T-helper 17 cell (primary cell): ENCODE measurements at places on chromosomes 11 and 22. TPM values are rescaled to one million over a fixed set of nuclear protein-coding genes. Genes with fewer than 3 reads are reported as not detected.
A peak's percentile ranks its signal among the peaks of the same experiment; 100 is the strongest.

- DNase-seq, result no peak
- no peak overlapping the region for H3K4me3 ChIP-seq
- no peaks in the 10 kb centered on the region for H3K36me3 ChIP-seq
- H3K27me3 ChIP-seq, result no peaks in the 10 kb centered on the region
- no peaks in the 10 kb centered on the region for H3K4me1 ChIP-seq
These were observed 42.8 kb upstream of the SLC37A2 start for GRCh38 chr11:125020342-125020741.

DNA sequence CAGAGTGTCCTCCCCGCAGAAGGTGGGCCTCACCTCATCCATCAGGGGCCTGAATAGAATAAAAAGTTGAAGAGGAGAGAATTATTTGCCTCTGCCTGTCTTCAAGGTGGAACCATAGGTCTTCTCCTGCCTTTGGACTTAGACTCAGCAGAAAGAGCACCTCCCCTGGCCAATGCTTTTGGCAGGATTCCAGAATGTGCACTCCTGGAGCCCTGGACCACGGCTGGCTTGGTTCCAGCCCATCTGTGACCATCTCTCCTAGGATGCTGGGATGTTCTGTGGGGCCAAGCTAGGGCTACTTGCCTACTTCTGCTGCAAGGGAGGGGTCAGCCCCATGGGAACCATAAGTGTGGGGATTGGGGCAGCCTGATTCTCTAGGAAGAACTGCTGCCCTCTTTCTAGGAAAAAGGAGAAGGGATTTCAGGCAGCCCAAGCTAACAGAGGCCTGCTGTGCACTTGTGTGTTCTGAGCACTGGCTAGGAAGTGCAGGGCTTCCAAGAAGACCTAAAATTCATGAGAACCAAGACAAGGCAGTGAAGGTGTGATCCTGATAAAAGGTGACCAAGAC is 32.2 kb upstream of the SHANK2 start:
- no peaks in the 10 kb centered on the region for H3K36me3 ChIP-seq
- H3K27ac ChIP-seq, result no peak overlapping the region
- peaks cover 18% of the 10 kb centered on the region for H3K27me3 ChIP-seq
- no peaks in the 10 kb centered on the region for H3K4me1 ChIP-seq
- no peak for DNase-seq

GRCh38 chr11:96095884-96096303 is 172.0 kb upstream of the MTMR2 start:
- DNase-seq, result no peak
- peaks cover 4% of the 10 kb centered on the region for H3K36me3 ChIP-seq
- peak overlapping the region; percentile 92 for H3K27ac ChIP-seq
- H3K4me1 ChIP-seq, result peaks cover 20% of the 10 kb centered on the region
- H3K4me3 ChIP-seq, result no peak overlapping the region
- H3K27me3 ChIP-seq, result no peaks in the 10 kb centered on the region

GRCh38 chr22:17234144-17234623 is 14.9 kb upstream of the ADA2 start:
- no peak overlapping the region for H3K4me3 ChIP-seq
- H3K36me3 ChIP-seq, result no peaks in the 10 kb centered on the region
- no peak overlapping the region for H3K27ac ChIP-seq

- no peaks in the 10 kb centered on the region for H3K27me3 ChIP-seq
- no peak for DNase-seq
- H3K4me1 ChIP-seq, result no peaks in the 10 kb centered on the region
These were observed 301.1 kb downstream of the BLID start for GRCh38 chr11:121814962-121815361.

- H3K27me3 ChIP-seq, result no peaks in the 10 kb centered on the region
- H3K4me3 ChIP-seq, result no peak overlapping the region
- no peaks in the 10 kb centered on the region for H3K36me3 ChIP-seq
- peaks cover 5% of the 10 kb centered on the region for H3K4me1 ChIP-seq
These were observed 5.4 kb downstream of the SLC25A45 start for GRCh38 chr11:65377036-65377435.

The THRSP gene
- not detected for total RNA-seq

GRCh38 chr22:48605125-48605524 is 1222.5 kb downstream of the BRD1 start:
- no peak overlapping the region for H3K27ac ChIP-seq
- no peaks in the 10 kb centered on the region for H3K27me3 ChIP-seq
- peaks cover 2% of the 10 kb centered on the region for H3K36me3 ChIP-seq
- H3K4me1 ChIP-seq, result no peaks in the 10 kb centered on the region
- no peak for DNase-seq

The SOX10 gene
- total RNA-seq, result not detected

The C11orf86 gene
- total RNA-seq, result not detected

DNA sequence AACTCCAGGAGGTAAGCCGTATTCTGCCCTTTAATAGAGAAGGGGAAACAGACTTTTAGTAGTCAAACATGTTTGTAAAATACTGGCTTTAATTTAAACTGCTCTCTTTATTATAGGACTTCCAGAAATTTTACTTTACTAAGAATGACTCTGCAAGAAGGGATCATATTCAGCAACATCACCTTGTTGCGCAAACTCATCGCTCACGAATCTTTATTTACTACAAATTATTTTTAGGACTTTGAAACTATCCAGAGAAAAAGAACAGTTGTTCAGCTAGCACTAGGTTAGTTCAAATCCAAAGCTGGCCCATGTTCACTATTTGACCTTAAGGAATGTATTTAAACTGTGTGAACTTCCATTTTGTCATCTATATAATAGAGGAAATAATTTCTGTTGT is 498.3 kb upstream of the TENM4 start:
- H3K27ac ChIP-seq, result no peak overlapping the region
- no peaks in the 10 kb centered on the region for H3K4me1 ChIP-seq
- no peak for DNase-seq
- H3K36me3 ChIP-seq, result no peaks in the 10 kb centered on the region
- H3K27me3 ChIP-seq, result no peaks in the 10 kb centered on the region
- no peak overlapping the region for H3K4me3 ChIP-seq

The MACROD1 gene
- 3.9 TPM for total RNA-seq

The UBASH3B gene
- total RNA-seq, result 23.6 TPM

DNA sequence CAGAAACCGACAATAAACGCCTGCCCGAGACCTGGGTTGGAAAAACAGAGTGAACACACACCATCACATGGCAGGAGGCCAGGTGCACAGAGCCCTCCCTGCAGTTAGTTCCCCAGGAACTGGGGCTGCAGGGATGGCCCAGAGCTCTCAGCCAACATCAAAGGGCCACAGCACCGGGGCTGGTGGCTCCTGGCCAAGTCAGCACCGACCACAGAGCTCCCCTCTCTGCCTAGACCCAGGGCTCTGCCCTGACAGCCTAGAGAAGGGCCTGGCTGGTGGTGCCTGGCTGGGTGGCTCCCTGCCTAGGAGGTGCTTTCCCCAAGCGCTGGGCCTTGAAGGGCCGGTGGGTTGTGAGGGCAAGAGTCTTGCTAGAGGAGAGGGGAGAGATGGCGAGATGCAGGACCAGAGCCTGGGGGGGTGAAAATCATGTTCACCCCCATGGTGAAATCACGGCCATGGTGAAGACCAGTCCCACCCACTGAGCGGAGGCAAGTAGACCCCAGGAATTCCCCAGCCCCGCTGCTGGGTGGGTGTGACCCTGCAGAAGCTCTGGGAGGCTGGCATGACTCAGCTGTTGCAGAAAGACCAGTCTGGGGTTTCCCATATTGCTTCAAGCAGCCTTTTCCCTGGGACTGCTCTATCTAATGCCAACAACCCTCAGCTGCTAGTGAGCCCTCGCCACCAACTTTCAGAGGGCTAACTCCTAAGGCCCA is 7.2 kb upstream of the BID start:
- no peaks in the 10 kb centered on the region for H3K27me3 ChIP-seq
- H3K27ac ChIP-seq, result peak overlapping the region; percentile 83
- H3K4me3 ChIP-seq, result peak overlapping the region; percentile 71
- H3K4me1 ChIP-seq, result peaks cover 34% of the 10 kb centered on the region
- peak; percentile 37 for DNase-seq
- no peaks in the 10 kb centered on the region for H3K36me3 ChIP-seq

The LRRC55 gene
- total RNA-seq, result not detected

DNA sequence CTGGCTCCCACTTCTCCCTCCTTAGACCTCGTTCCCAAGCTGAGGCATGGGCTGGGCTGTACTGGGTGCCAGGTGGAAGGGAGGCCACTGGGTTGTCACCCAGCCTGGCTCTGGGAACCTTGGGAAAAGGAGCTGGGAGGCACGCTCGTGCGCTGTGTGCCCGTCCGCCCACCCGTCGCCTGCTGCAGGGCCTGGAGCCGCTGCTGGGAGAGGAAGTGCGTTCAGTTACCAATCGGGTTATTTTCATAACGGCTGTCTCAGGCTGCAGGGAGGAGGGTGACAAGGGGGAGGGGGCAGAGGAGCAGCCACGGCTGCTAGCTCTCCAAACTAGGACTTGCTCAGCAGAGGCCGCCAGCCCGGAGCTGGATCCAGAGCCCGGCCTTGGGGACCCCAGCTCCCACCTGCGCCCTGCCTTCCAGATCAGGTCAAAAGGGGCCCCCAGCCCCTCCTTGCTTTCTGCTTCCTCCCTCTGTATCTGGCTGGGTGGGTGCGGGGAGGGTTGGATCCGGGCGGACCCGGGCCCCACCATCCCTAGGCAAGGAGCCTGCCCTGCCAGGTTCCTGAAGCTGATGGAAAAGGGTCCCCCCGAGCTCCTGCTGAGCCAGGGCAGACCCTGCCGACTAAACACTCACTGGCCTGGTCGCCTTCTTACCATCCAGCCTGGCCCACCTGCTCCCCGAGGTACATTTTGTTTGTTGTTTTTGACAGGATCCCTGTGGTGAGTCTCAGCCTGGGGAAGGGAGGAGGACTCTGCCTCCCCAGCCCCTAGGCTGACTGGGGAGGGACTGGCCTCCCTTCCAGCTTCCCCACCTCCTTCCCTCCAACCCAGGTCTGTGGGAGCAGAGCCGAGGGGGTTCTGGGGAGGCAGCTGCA is 14.3 kb downstream of the DGKZ start:
- no peaks in the 10 kb centered on the region for H3K27me3 ChIP-seq
- H3K36me3 ChIP-seq, result no peaks in the 10 kb centered on the region
- H3K4me1 ChIP-seq, result peaks cover 31% of the 10 kb centered on the region
- peak overlapping the region; percentile 90 for H3K4me3 ChIP-seq
- DNase-seq, result peak; percentile 41
- H3K27ac ChIP-seq, result peak overlapping the region; percentile 96
